Stimulated activated CD4-positive, alpha-beta T cell treated with anti-CD3 and anti-CD28 coated beads, Interleukin-4, amount 100 ng/mL, for 1 hour (primary cell): ENCODE measurements at places on chromosomes 3 and 15.

- DNase-seq, result no peak
These were observed 60.7 kb upstream of the HEG1 start for GRCh38 chr3:125116311-125117080.

GRCh38 chr3:116809208-116809607, 99.6 kb downstream of the TUSC7 start:
- DNase-seq, result no peak

GRCh38 chr15:41483519-41483918, 10.2 kb upstream of the ITPKA start:
- DNase-seq, result no peak

DNA sequence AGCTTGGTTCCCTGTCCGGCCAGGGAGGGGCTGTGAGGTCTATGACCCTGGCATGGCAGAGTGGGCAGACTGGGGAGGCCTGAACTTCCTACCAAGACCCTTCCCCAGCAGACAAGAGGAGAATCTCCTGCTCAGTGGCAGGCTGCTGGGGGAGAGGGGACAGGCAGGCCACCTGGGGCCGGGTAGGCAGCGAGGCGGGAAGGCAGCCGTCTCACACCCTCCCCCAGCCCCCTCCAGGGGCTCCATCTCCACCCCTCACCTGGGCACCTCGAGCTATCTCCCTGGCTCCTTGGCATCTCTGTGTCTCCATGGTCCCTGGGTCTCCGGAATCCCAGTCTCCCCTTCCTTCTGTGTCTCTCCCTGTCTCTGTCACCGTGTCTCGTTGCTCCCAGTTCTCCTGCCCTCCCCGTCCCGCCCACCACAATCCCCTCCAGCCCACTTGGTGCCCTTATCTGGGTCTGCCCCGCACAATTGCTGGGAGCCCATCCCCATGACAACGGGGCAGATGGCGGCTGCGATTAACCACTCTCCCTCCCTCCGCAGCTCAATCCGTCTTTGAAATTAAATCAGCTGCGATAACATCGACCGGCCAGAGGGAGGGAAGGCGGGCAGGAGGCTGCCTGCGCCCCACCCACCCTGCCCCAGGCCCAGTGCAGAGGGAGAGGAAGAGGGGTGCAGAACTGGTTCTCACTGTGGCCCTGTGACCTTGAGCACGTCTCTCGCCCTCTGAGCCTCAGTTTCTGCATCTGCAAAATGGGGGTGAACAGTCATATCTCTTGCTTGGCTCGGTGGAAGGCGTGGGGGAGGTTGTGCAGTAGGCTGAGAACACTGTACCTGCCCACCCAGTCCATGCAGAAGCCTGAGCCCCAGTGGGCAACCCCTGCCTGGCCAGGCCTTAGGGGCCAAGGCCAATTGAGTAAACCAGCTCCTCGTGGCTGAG, 9.6 kb downstream of the DNAJB8 start:
- no peak for DNase-seq

DNA sequence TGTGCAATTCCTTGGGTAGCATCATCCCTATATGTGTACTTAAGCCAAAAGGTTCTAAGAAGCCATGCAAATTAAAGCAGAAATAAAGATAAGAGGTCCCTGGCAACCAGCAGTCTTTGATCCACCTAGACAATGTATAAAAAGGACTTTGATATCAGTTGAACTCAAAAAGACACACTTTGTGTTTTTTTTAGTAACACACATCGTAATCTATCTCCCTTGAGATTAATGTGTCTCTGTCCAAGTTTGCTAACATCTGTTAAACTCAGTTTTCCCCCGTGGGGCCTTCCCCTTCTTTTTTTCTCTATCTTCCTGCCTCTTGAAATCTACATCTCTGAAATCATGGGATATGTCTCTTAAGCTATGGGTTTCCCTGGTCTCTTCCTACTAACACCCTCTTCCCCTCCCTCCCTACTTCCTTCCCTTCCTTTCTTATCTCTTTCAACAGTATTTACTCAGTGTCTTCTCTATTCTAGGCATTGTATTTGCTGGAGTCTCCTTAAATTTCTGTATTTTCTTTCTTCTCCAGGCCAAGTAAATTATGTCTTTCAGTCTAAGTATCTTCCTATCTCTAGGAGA, 27.7 kb downstream of the ALDH1A2 start:
- no peak for DNase-seq

DNA sequence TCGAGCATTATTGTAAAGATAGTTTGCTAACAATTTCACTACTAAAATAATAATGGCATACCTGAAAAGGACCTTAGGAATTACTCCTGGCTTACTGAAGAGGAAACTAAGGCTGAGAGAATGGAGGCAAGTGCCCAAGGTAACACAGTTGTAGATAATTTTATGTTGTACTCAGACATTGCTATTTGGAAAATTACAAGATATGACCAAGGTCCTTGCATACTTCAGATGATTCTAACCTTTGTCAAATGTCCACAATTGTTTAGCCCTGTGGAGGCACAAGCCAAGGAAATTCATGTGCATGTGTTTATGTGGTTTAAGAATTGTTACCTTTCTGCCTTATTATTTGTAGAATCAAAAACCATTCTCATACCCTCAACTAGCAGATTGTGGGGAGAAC, 105.7 kb downstream of the TUSC7 start:
- DNase-seq, result no peak

GRCh38 chr3:114502204-114502603, 208.4 kb downstream of the TIGIT start:
- no peak for DNase-seq

DNA sequence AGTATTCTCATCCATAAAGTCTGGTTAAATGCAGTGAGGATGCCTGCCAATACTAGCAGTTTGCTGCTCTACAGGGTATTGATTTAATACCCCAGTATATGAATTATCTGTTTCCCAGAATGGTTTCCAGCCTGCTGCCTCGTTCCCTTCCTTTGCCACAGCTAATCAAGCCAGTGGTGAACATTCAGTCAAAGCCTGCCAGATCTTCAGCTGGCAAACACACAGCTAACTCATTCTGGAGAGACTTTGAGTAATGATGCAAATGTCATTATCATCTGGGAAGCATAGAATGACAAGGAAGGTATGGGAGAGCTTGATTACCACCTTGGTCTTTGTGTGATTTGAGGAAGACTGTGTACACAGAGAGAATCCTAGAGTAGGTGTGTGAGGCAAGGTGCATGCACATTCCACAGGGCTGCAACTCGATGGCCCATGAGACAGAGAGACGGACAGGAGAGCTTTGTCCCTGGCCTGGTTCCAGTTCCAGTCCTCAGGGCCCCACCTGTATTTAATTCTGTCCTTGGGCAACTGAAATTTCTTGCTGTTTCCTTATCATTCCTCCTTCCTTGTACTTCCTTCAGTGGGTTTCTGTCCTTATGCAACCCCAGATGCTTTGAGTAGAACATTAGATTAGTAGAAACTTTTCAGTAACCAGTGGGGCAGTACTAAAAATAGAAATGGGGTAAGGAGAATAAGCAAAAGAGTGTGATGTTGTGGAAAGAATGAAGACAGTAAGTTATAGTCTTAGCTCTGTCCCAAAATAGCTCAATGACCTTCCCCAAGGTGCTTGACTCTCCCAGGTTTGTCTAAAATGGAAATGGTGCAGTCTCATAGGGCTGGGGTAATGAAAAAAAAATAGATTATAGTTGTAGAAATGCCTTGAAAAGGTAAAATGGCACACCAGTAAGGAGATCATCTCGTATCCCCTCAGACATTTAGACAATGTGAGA, 72.5 kb downstream of the MITF start:
- DNase-seq, result no peak

DNA sequence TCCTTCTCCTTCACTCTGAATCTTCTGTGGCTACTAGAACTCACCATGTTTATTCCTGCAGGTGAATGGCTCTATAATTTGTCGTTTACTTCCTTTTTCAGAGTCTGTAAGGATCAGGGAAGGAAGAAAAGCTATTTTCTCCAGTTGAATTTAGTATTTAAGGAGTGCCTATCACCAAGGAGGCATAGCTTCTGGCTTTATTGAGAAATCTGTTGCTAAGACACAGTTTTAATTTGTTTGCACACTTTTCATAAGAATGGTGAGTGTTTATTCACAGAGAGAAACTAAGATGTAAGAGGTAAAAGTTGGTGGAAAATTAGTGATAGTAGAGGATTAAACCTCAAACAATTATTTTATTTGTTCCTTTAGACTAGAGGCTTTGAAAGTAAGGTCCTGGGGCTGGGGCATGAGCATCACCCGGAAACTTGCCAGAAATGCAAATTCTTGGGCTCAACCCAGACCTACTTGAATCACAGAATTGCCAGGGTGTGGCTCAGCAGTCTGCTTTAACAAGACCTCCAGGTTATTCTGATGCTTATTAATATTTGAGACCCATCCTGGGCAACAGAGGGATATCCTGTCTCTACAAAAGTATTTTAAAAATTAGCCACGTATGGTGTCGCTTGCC, 461.3 kb downstream of the AGBL1 start:
- DNase-seq, result no peak

DNA sequence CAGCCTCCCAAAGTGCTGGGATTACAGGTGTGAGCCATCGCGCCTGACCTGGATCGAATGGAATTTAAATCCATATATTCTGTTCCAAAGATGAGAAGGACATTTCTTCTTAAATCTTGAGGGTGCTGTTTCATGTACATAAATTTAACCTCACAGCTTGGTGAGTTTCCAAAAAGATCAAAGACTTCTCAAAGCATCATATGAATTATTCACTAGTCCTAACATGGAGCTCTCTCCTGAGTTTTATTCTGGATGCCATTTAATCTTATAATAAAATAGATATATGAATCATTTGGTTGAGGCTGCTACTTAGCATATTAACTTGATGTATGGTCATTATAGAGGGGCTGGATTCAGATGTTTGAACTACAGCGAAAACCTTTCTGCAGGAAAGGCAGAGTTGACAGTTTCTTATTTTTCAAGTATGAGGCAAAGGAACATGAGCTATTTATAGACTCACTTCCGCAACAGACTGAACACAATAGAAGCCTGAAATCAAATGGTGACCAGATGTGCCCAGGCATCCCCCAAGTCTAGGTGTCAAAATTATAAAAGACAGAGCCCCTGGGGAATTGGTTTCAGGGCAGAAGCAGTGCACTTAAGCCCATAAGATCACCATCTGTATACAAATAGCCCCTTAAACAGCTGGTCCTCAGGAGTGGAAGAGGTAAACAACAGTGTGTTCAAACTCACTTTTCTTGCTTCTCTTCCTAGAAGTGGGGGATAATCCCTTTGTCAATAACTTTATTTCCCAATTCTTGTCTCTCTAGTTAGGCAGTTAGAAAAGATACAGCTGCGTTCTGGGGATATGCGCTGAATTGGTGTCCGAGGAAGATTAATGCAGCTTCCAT, 29.7 kb downstream of the STARD9 start:
- no peak for DNase-seq

DNA sequence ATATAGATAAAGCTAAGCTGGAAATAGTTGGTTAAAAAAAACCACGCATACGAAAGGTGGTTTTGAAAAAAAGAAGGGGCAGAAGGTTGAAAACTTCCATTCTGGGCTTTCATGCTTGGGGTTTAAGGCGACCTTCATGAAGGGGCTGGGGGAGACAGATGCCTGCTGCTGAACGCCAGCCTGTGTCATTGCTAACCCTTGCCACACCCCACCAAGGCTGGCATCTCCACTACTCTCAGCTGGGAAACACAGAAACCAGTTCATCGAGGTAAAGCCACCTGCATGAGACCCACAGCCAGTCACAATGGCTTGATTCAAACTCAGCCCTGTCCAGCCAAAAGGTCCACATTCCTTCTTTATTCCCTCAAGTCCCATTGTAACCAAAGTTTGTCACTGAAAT, 78.7 kb downstream of the ADAMTS17 start:
- no peak for DNase-seq

DNA sequence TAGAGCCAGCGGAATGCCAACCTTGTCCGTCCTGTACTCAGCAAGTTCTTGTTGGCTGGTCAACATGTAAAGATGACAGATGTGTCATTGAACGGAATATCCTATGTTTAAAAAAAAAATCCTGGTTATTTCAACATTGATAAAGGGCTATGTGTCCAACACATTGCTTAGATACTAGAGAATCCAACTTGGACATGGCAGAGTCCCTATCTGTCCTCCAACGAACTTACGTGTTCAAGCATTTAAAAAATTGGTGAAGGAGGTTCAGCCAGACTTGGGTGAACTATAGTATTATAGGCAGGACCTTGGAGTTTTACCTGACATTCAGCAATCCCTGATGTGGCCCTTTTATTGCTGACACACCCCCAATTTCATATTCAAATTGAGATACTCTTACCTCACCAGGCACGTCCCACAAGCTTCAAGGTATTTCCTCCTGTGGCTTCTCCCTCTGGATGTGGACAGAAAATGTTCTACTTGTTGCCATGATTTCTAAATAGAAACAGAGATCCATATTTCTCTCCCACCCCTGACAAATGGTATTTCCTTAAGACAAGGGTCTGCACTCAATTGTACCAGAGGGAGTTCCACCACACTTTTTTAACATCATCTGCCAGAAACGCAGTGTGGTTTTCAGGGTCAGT, 207.7 kb upstream of the TPM1 start:
- no peak for DNase-seq

DNA sequence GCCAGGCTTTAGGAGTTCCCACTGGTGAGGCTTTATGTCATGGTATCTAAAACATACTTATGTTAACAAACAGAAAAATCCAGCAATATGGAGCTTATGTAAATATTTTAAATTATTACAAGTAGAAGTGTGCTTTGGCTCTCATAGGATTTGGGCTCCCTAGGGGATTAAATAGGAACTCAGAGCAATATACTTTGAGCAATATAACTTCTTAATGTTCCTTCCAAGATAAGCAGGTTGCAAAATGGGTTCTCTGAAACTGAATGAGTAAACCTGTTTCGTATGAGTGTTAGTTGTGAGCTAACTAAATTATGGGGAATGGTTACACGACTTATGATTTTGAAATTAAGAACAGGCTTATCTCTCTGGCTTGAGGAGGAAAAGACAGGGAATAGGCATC, 366.1 kb upstream of the ZNF385D start:
- no peak for DNase-seq

- DNase-seq, result no peak
These were observed 129.1 kb downstream of the RAP2B start for GRCh38 chr3:153291059-153291685.

GRCh38 chr3:5145120-5145519, 23.0 kb downstream of the ARL8B start:
- no peak for DNase-seq

- DNase-seq, result no peak
These were observed 3.2 kb downstream of the AEN start for GRCh38 chr15:88624156-88624970.

DNA sequence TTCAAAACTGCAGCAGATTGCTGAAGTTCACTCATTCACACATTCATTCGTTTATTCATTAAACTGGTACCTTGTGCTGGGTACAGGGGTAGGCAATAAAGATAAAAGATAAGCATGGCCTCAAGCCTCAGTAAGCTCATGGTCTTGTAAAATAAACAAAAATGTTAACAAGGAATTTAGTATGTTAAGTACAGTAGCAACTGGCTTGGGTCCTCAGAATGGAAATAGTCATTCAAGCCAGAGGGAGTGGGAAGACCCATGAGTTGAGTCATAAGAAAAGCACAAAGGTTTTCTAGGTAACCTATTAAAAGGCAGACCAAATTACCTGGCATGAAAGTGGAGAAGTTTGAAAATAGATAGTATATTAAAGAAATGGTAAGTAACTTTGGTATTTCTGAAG, 163.3 kb downstream of the CDIN1 start:
- DNase-seq, result no peak

GRCh38 chr15:23055316-23055715, 15.9 kb upstream of the TUBGCP5 start:
- DNase-seq, result no peak
